ENCODE measurements at places on chromosomes 7 and 10. TPM values are rescaled to one million over a fixed set of nuclear protein-coding genes. Genes with fewer than 3 reads are reported as not detected.

DNA sequence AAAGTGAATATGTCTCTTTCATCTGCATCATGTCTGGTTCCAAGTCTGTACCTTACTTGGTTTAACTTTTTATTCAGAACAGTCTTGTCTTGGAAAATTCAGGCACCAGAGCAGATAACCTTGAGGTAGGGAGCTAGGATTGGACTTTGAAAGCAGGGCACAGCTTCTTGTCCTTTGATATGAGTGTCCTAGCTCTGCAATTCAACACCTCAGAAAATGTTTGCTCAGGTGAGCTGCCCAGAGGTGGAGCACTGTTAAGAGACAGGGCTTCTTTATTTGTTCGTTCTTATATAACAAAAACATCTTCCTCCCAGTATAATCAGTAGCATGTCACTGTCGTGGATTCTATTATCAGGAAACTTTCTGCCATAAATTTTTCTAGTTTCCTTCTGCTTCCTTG lies 118.3 kb downstream of the LRRC4 start:
- DNase-seq = no peak

GRCh38 chr7:114818501-114818900 lies 103.4 kb upstream of the MDFIC start:
- DNase-seq = no peak

DNA sequence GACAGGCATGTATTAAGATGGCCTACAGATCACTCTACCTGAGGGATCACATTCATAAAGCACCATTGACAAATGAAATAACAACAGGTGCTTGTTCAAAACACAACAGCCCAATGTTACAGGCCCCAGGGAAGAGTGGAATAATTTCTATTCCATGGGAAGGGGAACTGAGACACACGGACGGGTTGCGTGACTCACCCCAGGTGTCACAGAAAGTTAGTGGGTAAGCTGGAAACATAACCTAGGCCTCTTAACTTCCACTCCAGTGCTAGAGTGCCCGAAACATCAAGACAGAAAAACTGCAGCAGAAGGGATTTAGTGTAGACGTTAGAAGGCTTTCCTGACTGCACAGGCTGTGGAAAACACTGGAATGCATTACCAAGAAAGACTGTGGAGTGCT lies 48.3 kb downstream of the SLC37A3 start:
- no peak for DNase-seq

GRCh38 chr10:29355411-29355991 lies 66.6 kb downstream of the LYZL1 start:
- DNase-seq = no peak

GRCh38 chr10:24528946-24529345 lies 194.7 kb downstream of the ARHGAP21 start:
- no peak for DNase-seq

GRCh38 chr10:113681533-113682470 lies 2.1 kb downstream of the CASP7 start:
- DNase-seq = peak; percentile 16

DNA sequence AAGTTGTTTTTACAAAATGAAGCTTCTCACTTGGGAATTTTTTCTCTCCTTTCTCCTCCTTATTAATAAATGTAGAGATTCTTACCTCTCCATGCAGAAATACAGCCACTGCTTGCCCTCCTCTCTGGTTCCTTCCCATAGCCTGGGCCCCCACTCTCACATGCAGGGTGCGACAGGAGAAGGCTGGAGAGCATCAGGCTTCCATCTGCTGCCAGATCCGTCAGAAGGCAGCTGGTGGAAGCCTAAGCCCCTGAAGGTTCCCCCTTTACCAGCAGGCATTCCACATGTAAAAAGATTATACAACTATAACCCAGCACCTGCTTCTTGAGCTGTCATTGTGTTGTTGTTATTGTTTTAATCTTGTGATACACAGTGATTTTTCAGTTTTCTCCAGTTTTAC lies 314.2 kb downstream of the LHFPL3 start:
- no peak for DNase-seq

DNA sequence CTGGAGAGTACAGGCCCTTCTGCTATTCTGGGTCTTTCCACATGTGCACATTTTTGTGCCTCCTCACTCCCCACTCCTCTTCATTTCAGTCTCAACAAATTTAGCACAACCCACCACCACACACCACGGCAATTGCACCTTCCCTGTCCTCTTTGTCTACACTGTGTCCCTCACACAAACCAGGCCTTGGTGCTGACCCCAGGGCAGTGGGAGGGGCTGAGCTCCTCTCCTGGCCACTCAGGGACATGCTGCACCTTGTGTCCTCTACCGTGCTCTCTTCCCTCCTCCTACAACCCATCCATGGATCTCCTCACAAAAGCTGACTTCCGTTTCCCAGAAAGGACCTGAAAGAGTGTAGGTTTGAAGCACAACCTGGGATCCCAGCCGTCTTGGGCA lies 90.9 kb upstream of the IKZF1 start:
- DNase-seq = no peak

- no peak for DNase-seq
These were observed 102.8 kb upstream of the DIP2C start for GRCh38 chr10:792083-792791.

- no peak for DNase-seq
These were observed 127.7 kb downstream of the DYNC1I1 start for GRCh38 chr7:95899919-95900513.

GRCh38 chr10:100510533-100511308 lies 8.9 kb downstream of the SEC31B start:
- no peak for DNase-seq

- DNase-seq = no peak
These were observed 70.7 kb downstream of the VOPP1 start for GRCh38 chr7:55501611-55502010.

GRCh38 chr7:144628176-144628575 lies 207.7 kb downstream of the TPK1 start:
- no peak for DNase-seq

DNA sequence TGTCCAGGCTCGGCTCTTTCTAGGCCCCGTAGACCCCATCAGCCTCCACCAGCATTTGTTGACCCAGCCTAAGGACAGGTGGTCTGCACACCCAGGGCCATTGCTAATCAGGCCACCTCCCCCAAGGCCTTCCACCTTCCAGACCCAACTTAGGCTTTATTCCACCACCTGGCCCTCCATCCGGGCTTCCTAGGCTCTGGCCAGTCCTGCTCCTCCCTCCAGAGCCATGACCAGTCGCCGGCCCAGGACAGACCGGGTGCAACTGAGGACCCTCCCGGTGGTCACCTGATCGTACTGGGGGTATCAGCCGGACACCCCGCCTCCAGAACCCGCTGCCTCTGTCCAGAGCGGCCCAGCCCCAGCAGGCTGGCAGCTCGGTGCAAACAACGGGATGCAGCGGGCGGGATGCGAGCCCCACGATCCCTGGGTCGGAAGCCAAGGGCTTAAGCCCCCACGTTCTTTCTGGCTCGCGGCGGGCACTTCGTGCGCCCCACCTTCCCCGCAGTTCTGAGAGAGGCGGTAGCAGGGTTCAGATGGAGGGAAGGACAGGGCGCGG lies 545 bp downstream of the NACAD start:
- DNase-seq = no peak

DNA sequence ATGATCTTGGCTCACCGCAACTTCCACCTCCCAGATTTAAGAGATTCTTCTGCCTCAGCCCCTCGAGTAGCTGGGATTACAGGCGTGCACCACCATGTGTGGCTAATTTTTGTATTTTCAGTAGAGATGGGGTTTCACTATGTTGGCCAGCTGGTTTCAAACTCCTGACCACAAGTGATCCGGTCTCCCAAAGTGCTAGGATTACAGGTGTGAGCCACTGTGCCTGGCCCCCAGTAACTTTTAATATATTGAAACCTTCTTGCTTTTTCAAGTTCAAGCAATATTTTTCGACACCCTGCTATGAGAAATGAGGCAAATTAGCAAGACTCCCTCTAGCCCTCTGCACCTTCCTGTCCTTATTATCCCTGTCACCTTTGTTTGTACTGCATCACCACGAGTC lies 144.0 kb downstream of the EVX1 start:
- no peak for DNase-seq

DNA sequence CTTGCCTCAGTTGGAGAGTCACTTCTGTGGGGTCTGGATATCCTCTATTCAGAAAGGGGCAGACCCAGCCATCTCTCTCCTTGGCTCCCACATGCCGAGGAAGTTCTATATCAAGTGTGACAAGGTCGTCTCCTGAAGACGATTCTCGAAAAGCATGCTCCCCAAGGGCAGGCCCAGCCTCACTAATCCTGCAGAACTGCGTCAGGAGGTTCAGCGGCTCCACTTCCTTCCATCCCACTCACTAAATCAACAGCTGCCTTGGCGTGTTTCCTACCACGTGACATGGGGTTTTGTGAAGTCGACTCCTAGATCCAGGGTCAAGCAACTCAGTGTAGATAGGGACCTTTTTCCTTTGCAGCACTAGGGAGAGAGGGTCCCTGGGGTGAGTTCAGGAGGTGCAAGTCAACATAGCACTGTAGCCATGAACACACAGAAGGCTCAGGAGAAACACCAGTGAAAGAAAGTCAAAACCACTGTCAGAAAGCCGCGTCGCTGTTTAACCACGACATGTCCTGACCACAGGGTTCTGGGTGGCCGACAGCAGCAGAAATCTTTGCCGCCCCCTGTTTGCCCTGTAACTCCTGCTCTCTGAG lies 156.4 kb downstream of the PRPF18 start:
- DNase-seq = no peak

DNA sequence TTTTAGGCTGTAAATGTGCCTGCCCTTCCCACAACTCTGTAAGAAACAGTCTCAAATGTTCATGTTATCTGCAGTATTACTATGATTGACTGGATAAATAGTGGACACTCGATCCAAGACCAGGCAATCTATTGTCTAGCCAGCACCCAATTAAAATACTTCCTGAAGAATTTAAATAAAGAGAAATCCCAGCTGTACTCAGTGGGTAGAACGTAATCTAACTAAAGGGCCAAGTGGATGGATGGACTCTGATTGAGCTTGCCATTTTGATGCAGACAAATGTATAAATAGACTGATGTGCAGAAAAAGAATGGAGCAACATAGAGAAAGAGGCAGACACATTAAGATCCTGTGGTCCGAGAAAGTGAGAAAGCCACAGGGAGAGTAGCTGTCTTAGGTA lies 158.0 kb downstream of the IPMK start:
- DNase-seq = no peak

- DNase-seq = no peak
These were observed 242.9 kb downstream of the PTEN start for GRCh38 chr10:88106366-88106765.

GRCh38 chr7:28556025-28556424 lies 143.7 kb downstream of the CREB5 start:
- no peak for DNase-seq

- DNase-seq = no peak
These were observed 43.7 kb upstream of the BPGM start for GRCh38 chr7:134602881-134603451.

GRCh38 chr10:125484035-125484732 lies 198.8 kb downstream of the TEX36 start:
- DNase-seq = no peak

DNA sequence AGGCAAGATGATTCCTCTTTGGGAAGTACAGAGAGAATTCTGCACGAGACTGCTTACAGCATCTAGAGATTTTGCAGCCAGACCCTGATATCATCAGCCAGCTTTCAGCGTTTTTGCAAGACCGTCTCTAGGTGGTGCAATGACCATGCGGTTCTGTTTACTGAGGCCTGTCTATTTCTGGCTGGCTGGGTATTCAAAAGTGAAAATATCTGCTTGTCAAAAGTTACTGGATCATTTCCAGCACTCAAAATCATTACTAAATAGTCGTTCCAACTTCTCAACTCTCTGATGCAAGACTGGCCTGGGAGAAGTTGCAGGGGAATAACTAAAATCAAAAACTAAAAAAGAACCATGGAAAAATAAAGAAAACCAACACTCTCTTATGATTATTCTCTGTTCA lies 240.1 kb downstream of the ELMO1 start:
- DNase-seq = peak; percentile 73

The KCP gene
- total RNA-seq = not detected

The NMT2 gene
- total RNA-seq = 109 TPM

The C10orf95 gene
- total RNA-seq = not detected

The KIAA1217 gene
- 10.3 TPM for total RNA-seq

The ETV1 gene
- 18.7 TPM for total RNA-seq

The ZNF488 gene
- 0.38 TPM for total RNA-seq

The ACTL6B gene
- total RNA-seq = not detected

The BEND7 gene
- total RNA-seq = 31.7 TPM

The VPS37D gene
- 2.0 TPM for total RNA-seq

The SPDYE5 gene
- 0.16 TPM for total RNA-seq

The CHST3 gene
- 11.5 TPM for total RNA-seq

The ENKUR gene
- 0.30 TPM for total RNA-seq

The LRRC4 gene
- total RNA-seq = 3.8 TPM

The ZNF117 gene
- total RNA-seq = 24.7 TPM

The DYDC1 gene
- total RNA-seq = not detected
